ENCODE measurements at places on chromosomes 4 and X.

GRCh38 chr4:76322236-76322635, 15.7 kb downstream of the STBD1 start:
- DNase-seq = no peak

DNA sequence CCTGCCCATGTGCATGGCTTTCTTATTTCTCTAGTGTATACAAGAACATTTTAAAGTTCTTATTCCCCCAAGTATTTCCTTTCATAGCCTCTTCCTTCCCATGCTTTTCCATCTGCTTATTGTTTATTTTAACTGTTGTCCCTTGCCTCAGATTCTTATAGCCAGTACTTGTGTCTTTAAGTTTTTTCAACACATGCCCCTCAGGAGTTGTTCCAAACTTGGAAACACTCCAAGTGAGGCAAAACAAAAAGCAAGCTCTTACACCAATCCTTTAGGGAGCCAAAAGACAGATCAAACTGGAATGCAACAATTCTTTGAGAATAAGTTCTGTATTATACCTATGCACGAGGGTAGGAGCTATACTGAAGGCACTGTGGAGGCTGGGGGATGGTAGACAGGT, 222.0 kb upstream of the STK26 start:
- no peak for DNase-seq

GRCh38 chr4:123116412-123116811, 194.0 kb upstream of the NUDT6 start:
- no peak for DNase-seq

GRCh38 chr4:36011381-36011780, 232.9 kb downstream of the ARAP2 start:
- no peak for DNase-seq

DNA sequence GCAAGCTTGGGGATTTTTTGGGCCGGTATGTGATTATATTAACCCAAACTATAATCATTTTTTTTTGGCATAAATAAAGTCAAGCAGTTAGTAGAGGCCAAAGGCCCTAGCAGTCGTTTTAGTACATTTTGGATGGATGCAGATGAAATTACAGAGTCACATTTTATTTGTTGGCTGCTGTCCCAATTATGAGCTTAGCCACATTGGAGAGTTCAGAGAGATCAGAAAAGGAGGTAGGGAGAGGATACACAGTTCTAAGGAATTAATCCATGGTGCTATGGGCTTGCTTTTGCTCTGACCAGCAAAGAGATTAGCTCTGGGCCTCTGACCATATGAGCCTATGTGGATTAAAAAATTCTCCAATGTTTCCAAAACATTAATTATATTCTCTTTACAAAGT, 395.1 kb downstream of the RAPGEF2 start:
- no peak for DNase-seq

DNA sequence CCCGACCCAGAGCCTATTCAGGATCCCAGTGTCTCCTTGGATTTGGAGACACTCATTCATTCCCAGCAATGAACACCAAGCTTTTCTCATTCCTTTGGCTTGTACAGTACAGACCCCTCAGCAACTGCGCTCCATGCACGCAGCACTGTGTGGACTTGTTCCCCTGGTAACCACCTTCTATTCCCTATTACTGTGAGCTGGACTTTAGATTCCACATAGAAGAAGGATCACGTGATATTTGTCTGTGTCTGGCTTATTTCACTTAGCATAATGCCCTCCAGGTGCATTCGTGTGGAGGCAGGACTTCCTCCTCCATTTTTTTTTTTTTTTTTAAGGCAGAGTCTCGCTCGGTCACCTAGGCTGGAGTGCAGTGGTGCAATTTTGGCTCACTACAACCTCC, 106.4 kb downstream of the PHKA2 start:
- no peak for DNase-seq

DNA sequence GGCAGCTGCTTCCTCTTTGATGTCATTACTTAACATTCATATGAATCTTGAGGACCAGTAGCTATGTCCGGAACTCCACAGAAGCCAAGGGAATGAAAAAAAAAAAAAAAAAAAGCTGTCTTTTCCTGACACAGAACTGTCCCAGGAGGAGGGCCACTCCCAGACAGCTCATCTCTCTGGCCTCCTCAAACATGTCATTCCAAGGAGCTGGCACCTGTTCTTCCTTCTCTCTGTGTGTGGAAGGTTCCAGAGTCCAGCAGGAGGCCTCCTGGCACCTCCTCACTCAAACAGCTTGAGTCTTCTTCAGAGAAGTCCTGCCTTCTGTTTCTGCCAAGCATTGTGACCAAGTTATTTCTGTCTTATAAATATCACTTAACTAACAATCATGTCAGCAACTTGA, 458.5 kb downstream of the AFF2 start:
- DNase-seq = no peak

DNA sequence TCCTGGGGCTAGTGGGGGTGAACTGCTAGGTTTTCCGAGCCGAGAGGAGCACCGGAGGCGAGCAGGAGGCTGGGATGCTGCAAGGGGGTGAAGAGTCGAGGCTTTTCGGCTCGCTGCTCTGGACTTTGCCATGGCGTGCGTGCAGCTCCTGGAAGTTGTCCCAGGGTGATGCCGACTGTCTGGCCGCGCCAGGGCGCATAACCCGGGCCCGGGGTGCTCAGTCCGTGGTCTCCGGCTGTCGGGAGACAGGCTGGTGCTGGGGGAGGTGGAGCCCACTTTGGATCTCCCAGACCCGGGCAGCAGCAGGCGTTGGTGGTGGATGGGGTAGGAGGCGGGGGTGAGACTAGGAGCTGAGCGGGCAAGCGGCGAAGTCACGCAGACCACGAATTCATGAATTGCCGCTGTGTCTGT, 793 bp downstream of the GRIA3 start:
- no peak for DNase-seq

DNA sequence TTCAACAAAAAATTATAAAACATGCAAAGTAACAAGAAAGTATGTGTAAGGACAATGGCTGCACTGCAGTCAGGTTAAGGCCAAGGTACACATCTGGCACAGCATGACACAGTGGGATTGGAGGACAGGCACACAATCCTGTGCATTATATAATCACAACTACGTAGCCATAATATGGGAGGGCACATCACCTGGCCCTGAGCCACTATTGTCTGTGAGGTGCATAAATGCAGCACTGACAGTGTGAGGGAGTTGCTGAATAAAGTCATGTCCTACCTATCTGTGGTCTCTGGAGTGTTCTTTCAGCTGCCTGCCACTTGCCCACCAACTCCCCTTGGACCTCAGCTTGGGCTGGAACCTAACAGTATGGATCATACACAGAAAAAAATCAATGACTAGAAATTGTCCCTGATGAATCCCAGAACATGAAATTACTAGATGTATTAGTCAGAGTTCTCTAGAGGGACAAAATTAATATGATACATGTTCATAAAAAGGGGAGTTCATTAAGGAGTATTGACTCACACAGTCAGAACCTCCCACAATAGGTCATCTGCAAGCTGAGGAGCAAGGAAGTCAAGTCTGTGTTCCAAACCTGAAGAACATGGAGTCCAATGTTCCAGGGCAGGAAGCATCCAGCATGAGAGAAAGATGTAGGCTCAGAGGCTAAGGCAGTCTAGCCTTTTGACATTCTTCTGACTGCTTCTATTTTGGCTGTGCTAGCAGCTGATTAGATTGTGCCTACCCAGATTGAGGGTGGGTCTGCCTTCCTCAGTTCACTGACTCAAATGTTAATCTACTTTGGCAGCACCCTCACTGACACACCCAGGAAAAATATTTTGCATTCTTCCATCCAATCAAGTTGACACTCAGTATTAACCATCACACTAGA, 46.4 kb upstream of the KCTD8 start:
- no peak for DNase-seq

- DNase-seq = no peak
These were observed at the start of gene CRLF2 for GRCh38 chrX:1212532-1212931. TSS of gene CRLF2 (minus strand) at chrX:1212649. CDS start at chrX:1212634, 15 bp downstream.

DNA sequence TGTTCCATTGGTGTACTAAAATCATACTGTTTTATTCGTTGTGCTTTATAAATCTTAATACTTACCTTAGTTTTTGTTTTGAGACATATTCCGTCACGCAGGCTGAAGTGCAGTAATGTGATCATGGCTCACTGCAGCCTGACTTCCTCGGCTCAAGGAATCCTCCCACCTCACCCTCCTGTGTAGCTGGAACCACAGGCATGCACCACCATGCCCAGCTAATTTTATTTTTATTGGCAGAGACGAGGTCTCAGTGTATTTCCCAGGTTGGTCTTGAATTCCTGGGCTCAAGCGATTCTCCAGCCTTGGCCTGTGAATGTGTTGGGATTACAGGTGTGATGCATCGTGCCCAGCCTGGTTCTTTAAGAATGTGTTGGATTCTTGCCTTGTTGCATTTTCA, 24.4 kb upstream of the DCK start:
- DNase-seq = no peak

GRCh38 chr4:3269105-3269927, 20.4 kb downstream of the MSANTD1 start:
- no peak for DNase-seq

DNA sequence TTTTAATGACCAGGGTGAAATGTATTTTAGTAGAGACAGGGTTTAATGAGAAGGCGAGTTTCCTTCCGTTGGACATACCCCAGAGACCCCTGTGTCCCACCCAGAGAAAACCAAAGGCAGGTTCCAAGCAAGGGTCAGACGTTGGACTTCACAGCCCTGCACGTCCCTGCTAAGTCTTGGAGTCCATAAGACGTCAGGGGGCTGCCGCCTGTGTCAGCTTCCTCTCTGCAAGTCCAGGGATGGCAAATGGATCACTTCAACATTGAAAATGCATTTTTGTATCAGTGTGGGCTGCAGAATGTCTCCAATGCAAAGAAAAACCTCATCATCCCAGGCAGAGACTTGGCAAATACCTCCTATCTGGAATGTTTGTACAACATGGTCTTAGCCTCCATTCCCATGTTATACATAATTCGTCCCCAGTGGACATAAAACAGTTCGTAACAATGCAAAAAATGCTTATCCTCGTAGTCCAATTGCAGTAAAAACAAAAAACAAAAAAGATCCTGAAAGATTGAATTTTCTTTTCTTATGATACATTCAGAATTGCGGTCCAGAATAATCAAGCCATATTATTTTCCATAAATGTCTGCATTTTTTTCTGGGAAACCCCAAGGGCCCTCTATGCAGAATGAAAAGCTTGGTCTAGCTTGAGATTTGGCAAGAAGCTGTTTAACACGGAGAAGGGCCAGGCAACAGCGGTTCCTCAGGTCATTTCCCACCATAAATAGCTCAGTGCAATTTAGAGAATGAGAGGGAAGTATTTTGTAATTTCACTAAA, 190.9 kb downstream of the SHOX start:
- DNase-seq = no peak

GRCh38 chr4:114558446-114559020, 40.1 kb upstream of the UGT8 start:
- DNase-seq = no peak

DNA sequence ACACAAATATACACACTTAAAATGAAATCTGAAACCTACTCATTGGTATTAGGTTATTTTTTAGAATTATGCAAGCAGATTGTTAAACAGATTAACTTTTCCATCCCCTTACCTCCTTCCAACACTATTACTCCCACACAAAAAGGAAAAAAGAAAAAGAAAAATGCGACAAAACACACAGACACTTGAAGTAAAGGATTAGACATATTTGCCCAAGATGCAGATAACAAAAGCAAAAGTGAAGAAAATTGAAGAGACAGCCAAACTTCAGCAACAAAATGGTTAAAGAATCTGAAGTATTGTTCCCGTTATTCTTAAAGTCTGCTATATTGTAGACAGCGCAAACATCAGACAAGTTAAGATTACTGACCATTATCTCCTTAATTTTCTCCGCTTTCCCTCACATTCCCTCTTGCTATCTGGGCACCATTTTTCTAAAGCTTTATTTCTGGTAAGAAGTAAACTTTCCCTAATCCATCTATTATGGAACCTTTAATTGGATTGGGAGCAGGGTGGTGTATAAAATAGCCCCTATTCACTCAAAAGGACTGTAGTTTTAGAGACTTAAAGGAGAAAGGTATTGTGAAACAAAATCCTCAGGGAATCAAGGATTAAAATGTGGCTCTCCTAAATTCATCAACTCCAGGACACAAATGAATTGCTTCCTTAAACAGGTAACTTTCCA, 34.7 kb upstream of the MAB21L2 start:
- no peak for DNase-seq

- no peak for DNase-seq
These were observed 22.1 kb downstream of the NELFA start for GRCh38 chr4:1986578-1987210.

GRCh38 chr4:140116442-140117104, 37.4 kb downstream of the MAML3 start:
- no peak for DNase-seq

DNA sequence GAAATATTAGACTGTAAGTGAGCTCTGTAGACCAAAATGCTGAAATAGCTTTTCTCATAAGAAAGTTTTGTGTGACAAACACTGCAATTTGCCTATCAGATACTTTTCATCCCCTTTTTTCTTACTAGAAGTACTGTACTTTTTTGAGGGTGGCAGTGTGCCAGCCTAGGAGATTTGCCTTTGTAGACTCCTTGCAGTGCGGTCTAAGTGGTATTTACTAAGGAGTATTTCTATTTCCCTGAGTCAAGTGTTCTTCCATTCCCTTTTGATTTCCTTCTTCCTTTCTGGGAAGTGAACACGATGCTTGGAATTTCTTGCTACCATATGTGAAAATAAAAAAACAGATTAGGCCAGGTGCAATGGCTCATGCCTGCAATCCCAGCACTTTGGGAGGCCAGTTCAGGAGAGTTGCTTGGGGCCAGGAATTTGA, 34.6 kb downstream of the PDLIM5 start:
- no peak for DNase-seq

DNA sequence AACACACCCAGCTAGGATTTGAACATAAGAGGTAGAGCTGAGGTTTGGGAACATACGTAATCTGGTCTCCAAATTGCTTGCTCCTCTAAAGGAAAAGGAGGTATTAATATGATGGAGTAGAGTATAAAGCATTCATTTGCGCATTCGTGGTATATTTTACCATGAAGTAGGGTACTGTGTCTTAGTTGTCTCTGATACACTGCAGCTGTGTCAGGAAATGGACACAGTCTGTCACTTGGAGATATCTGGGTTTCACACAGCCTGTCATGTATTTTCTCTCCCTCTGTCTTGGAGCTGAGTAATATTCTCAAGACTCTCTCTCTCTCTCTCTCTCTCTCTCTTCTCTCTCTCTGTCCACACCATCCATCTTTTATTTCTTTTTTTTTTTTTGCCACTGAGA, 274.8 kb upstream of the UGT8 start:
- no peak for DNase-seq

- DNase-seq = no peak
These were observed 6.3 kb upstream of the COX18 start for GRCh38 chr4:73075832-73076231.

GRCh38 chr4:149344436-149344835, 471.2 kb downstream of the IQCM start:
- DNase-seq = no peak

GRCh38 chrX:680062-680461, 49.5 kb downstream of the SHOX start:
- no peak for DNase-seq

- DNase-seq = no peak
These were observed 72.1 kb upstream of the MAMLD1 start for GRCh38 chrX:150291014-150291413.

GRCh38 chr4:26433556-26433955, 56.7 kb downstream of the CCKAR start:
- no peak for DNase-seq

Measured in stimulated activated CD8-positive, alpha-beta memory T cell treated with anti-CD3 and anti-CD28 coated beads, Interleukin-4, amount 100 ng/mL, for 4 hours (primary cell).